Activated CD8-positive, alpha-beta memory T cell treated with anti-CD3 and anti-CD28 coated beads for 36 hours (primary cell): ENCODE measurements at places on chromosomes 3 and 15. TPM values are rescaled to one million over a fixed set of nuclear protein-coding genes. Genes with fewer than 3 reads are reported as not detected.

The ATP10A gene
- 32.9 TPM for total RNA-seq

The THUMPD3 gene
- total RNA-seq, result 63.0 TPM

The ACVR2B gene
- total RNA-seq, result 7.1 TPM

The SUMF1 gene
- total RNA-seq, result 8.8 TPM

The ANKRD34C gene
- total RNA-seq, result not detected

The GP5 gene
- 0.31 TPM for total RNA-seq

The MNS1 gene
- total RNA-seq, result 0.78 TPM

The MB21D2 gene
- total RNA-seq, result 1.3 TPM

The LDHAL6B gene
- total RNA-seq, result not detected

The NOX5 gene
- not detected for total RNA-seq

The KNG1 gene
- not detected for total RNA-seq

The SLC12A1 gene
- total RNA-seq, result not detected

The GATA2 gene
- 0.08 TPM for total RNA-seq

The HYAL3 gene
- total RNA-seq, result 9.4 TPM

The IL5RA gene
- total RNA-seq, result 0.38 TPM

The GOLGA6L7 gene
- not detected for total RNA-seq

The GRK7 gene
- total RNA-seq, result not detected

The CCRL2 gene
- total RNA-seq, result 3.0 TPM

The CPA3 gene
- not detected for total RNA-seq

The GRAMD1C gene
- 0.21 TPM for total RNA-seq

The DAZL gene
- total RNA-seq, result 0.13 TPM

The CCR8 gene
- 2.5 TPM for total RNA-seq

The HRG gene
- total RNA-seq, result not detected

The SLC22A13 gene
- 0.36 TPM for total RNA-seq
